ENCODE measurements at places on chromosomes 5 and 9. TPM values are rescaled to one million over a fixed set of nuclear protein-coding genes. Genes with fewer than 3 reads are reported as not detected.

DNA sequence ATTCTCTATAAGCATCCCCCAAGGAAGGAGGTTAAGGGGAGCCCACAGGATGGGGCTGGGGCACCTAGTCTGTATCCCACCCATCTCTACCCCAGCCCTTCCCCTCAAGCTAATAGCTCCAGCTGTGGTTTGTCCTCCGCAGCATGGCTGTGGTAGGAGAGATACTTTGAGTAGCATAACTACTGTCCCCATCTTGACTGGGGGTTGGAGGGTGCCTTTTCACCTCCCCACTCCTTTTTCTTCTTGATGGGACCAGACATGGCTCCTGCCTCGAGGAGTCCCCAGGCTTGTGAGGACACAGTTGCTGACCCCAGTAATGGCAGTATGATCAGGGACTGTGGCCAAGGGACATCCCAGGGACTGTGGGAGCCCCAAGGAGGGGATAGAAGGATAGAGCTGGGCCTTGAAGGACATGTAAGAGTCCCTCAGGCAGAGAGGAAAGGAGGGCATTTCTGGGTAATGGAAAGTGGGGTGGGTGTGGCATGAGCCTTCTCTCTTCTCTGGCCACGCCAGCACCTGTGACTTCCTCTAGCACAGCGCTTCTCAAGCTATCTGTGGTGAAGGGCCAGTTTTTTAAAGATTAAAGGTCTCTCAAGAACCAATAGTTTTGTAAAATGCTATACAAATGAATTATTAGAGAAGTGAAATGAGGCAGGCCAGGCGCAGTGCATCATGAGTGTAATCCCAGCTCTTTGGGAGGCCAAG is 14.0 kb downstream of the OLFML2A start:
- H3K4me1 ChIP-seq, result no peaks in the 10 kb centered on the region
- no peak overlapping the region for H3K27ac ChIP-seq
- H3K4me3 ChIP-seq, result no peak overlapping the region

DNA sequence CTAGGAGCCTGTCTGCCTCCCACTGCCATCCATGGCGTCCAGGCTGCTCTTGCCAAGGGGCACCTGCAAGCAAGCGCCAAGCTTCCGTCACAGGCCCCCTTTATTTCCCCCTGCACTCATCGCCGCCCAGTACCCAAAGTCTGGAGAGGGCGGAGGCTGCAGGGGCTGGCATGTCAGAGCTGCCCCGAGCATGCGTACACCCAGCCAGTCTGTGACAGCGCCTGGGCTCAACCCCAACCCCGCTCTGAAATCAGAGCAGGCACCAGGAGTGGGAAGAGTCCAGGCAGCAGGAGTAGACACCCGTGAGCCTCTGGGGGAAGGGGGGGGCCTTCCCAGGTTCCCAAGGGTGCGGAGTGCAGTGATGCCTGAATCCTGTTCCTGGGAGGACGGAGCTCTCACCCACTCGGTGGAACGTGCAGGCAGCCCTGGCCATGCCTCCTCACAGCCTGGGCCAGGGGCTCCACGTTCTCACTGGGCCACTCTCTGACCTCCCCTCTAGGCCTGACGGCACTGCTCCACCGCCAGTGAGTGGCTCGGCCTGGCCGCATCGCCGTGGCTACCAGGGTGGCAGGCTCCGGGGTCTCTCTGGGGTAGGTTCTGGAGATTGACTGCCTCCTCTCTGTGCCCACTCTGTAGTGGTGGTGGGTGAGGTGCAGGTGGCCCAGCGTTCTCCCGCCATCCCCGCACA is 469.0 kb downstream of the CDH9 start:
- DNase-seq, result peak; percentile 15
- no peaks in the 10 kb centered on the region for H3K27me3 ChIP-seq

Gene NUTM2G
- 2.6 TPM for total RNA-seq

Gene FOXD4L5
- total RNA-seq, result 0.24 TPM

DNA sequence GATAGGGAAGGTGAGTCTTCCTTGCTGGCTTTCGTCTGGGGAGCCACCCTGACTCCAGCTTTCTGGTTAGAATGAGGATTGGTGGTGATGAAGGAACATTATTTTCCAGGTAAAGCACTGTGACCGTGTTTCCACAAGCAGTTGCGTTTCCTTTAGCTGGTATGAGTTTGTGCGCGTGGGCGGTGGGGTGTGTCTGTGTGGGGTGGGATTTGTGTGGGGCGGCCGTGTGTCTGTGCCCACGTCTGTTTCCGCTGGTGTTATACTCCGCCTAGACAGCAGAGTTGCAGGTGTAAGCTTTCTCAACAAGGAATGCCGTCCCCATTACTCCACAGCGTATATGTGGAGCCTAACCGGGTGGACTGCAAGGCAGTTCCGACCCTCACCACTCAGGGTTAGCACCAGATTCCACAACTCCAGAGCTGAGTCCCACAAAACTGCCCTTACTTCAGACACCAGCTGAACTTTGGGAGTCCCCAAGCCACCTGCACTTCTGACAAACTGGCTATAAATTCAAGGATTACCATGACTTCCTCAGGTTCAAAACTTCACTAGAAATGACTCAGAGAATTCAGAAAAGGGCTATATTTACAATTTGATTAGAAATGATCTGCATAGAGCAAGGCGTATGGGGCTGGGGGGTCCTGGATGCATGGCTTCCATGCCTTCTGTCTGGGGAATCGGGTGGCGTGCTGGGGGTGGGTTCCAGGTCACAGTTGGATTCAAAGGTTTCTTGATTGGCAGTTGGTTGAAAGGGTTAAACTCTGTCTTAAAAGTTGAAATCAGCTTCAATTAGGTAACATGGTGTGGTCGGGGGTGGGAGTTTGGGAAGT is 29.8 kb downstream of the PROP1 start:
- no peak for DNase-seq
- H3K27me3 ChIP-seq, result no peaks in the 10 kb centered on the region
- H3K27ac ChIP-seq, result no peak overlapping the region

Gene SPINK1
- total RNA-seq, result not detected

Gene EPB41L4B
- total RNA-seq, result 14.5 TPM

Gene SMIM33
- not detected for total RNA-seq

Gene CDH10
- total RNA-seq, result 1.4 TPM

DNA sequence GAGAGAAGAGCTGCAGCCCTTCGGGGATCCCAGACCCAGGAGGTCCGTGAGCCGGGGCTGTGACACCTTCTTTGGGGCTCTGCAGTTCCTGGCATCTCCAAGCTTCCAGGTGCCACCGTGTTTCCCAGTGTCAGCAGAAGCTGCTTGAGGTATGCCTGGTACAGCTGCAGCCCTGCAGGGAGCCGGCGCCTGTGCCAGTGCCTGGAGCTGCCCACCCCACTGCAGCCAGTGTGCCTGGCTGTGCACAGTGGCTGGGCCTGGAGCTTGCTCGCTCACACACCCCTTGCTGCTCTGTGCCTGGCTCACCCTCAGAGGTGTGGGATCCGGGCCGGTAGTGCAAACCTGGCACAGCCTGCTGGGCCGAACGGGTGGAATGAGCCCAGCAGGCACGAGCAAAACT is 65.5 kb downstream of the NACC2 start:
- no peaks in the 10 kb centered on the region for H3K27me3 ChIP-seq
- no peak overlapping the region for H3K4me3 ChIP-seq
- peaks cover 24% of the 10 kb centered on the region for H3K4me1 ChIP-seq
- H3K36me3 ChIP-seq, result no peaks in the 10 kb centered on the region

GRCh38 chr9:5195463-5195862 is 10.0 kb upstream of the INSL6 start:
- no peak overlapping the region for H3K27ac ChIP-seq
- no peak overlapping the region for H3K4me3 ChIP-seq
- no peak for DNase-seq
- no peaks in the 10 kb centered on the region for H3K27me3 ChIP-seq
- H3K4me1 ChIP-seq, result no peaks in the 10 kb centered on the region

- DNase-seq, result no peak
- H3K27me3 ChIP-seq, result no peaks in the 10 kb centered on the region
- H3K36me3 ChIP-seq, result no peaks in the 10 kb centered on the region
- H3K27ac ChIP-seq, result no peak overlapping the region
- peaks cover 29% of the 10 kb centered on the region for H3K4me1 ChIP-seq
These were observed 2.9 kb downstream of the NTNG2 start for GRCh38 chr9:132164604-132165362.

- H3K27me3 ChIP-seq, result no peaks in the 10 kb centered on the region
- H3K4me1 ChIP-seq, result no peaks in the 10 kb centered on the region
- H3K4me3 ChIP-seq, result no peak overlapping the region
- H3K27ac ChIP-seq, result no peak overlapping the region
- no peak for DNase-seq
These were observed 90.0 kb upstream of the POU5F2 start for GRCh38 chr5:93831449-93831848.

Gene IL13
- total RNA-seq, result 25.0 TPM

Gene ALDH1A1
- total RNA-seq, result 337 TPM

Gene ADAMTS19
- 2.6 TPM for total RNA-seq

GRCh38 chr5:176639981-176640380 is 7.3 kb upstream of the TSPAN17 start:
- no peak overlapping the region for H3K27ac ChIP-seq
- H3K27me3 ChIP-seq, result no peaks in the 10 kb centered on the region
- H3K36me3 ChIP-seq, result no peaks in the 10 kb centered on the region
- H3K4me3 ChIP-seq, result no peak overlapping the region
- DNase-seq, result no peak
- peaks cover 8% of the 10 kb centered on the region for H3K4me1 ChIP-seq

GRCh38 chr5:74196233-74196632 is 444.3 kb downstream of the ENC1 start:
- H3K4me1 ChIP-seq, result peaks cover 10% of the 10 kb centered on the region
- no peaks in the 10 kb centered on the region for H3K27me3 ChIP-seq
- H3K4me3 ChIP-seq, result no peak overlapping the region
- H3K36me3 ChIP-seq, result no peaks in the 10 kb centered on the region
- no peak for DNase-seq
- H3K27ac ChIP-seq, result no peak overlapping the region

DNA sequence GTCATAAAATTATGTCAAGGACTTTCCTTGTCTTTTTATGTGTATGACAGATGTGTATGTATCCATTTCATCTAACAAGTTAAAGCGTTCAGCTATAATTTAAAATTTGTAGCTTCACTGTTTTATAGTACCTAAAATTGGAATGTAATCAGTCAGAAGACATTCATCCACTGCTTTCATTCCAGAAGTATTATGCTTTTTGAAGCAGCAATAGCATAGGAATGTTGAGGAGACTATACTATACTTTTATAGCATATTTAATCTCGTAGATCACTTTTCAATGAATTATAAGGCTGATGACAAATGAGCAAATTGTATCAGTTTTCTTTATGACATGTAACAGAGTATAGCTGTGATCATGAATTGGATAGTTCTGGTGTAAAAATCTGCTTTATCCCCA is 6.9 kb downstream of the PCDHGA12 start:
- H3K36me3 ChIP-seq, result no peaks in the 10 kb centered on the region
- DNase-seq, result no peak
- no peaks in the 10 kb centered on the region for H3K27me3 ChIP-seq
- H3K4me3 ChIP-seq, result no peak overlapping the region
- H3K27ac ChIP-seq, result no peak overlapping the region

DNA sequence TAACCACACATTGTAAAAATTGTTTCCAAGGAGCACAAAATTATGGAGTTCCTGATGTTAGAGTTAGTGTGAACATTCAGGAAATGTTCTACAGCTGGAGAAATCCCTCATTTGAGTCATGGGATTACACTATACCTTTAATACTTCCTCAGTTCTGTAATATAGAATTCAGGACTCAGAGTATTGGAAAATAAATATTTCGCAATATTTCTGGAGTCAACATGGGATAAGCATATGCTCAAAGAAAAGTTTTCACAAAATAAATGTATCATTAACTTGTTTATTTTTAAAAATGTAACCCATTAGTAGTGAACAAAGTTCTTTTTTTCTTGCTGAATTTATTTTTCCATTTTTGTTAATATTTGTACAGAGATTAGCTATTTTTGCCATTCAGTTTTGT is 8.6 kb downstream of the CYLC2 start:
- no peak overlapping the region for H3K27ac ChIP-seq
- no peaks in the 10 kb centered on the region for H3K36me3 ChIP-seq
- H3K4me3 ChIP-seq, result no peak overlapping the region
- no peaks in the 10 kb centered on the region for H3K27me3 ChIP-seq

- H3K36me3 ChIP-seq, result no peaks in the 10 kb centered on the region
- no peaks in the 10 kb centered on the region for H3K27me3 ChIP-seq
These were observed 187.7 kb downstream of the DENND1A start for GRCh38 chr9:123742009-123742767.

- H3K4me3 ChIP-seq, result no peak overlapping the region
- H3K36me3 ChIP-seq, result no peaks in the 10 kb centered on the region
- no peak for DNase-seq
These were observed 181.9 kb downstream of the RGS3 start for GRCh38 chr9:113645227-113645977.

- H3K27ac ChIP-seq, result no peak overlapping the region
- H3K36me3 ChIP-seq, result no peaks in the 10 kb centered on the region
- H3K4me1 ChIP-seq, result peaks cover 13% of the 10 kb centered on the region
- no peak overlapping the region for H3K4me3 ChIP-seq
- no peak for DNase-seq
These were observed 62.3 kb downstream of the THBS4 start for GRCh38 chr5:80097451-80097850.

GRCh38 chr5:115875447-115875846 is 33.7 kb downstream of the AP3S1 start:
- no peaks in the 10 kb centered on the region for H3K36me3 ChIP-seq
- no peak overlapping the region for H3K4me3 ChIP-seq
- H3K27ac ChIP-seq, result no peak overlapping the region
- H3K27me3 ChIP-seq, result no peaks in the 10 kb centered on the region
- DNase-seq, result no peak

GRCh38 chr5:93874080-93874479 is 132.7 kb upstream of the POU5F2 start:
- H3K36me3 ChIP-seq, result no peaks in the 10 kb centered on the region
- H3K4me1 ChIP-seq, result no peaks in the 10 kb centered on the region
- no peaks in the 10 kb centered on the region for H3K27me3 ChIP-seq
- H3K4me3 ChIP-seq, result no peak overlapping the region
- no peak for DNase-seq
- H3K27ac ChIP-seq, result no peak overlapping the region

- DNase-seq, result no peak
- no peaks in the 10 kb centered on the region for H3K27me3 ChIP-seq
- no peaks in the 10 kb centered on the region for H3K4me1 ChIP-seq
These were observed 428.3 kb downstream of the GADD45G start for GRCh38 chr9:90033028-90033650.

Gene KIF27
- total RNA-seq, result 22.5 TPM

Data from testis (tissue), 5 donors.